BJ (cell line): ENCODE measurements at places on chromosomes 5 and 9. TPM values are rescaled to one million over a fixed set of nuclear protein-coding genes. Genes with fewer than 3 reads are reported as not detected.

DNA sequence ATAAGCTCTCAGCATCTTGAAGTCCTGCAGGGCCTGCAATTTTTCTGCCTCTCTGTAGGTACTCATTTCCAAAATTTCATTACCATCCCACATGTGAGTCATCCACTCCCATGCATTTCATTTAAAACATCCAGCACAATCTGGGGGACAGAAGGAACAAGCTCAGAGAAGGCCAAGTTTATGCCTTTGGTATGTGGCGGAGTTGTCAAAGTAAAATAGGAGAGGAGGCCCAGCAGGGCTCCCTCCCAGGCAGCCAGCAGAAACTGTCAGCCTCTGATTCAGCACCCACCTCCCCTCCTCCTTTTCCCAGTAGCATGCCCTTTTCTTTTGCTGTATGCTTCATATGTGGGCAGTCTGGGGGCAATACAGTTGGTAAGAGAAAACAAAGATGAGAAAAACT is 126.4 kb upstream of the ZNF366 start:
- DNase-seq = peak; percentile 71

- DNase-seq = no peak
Measured at GRCh38 chr9:129007035-129007765, 20.9 kb downstream of the SH3GLB2 start.

- DNase-seq = no peak
Measured at GRCh38 chr5:73862796-73863195, 236.8 kb downstream of the ARHGEF28 start.

Gene SHROOM1
- polyA plus RNA-seq = 6.4 and 8.5 TPM in 2 replicates

Gene NIM1K
- 1.1 and 1.3 TPM in 2 replicates for polyA plus RNA-seq

DNA sequence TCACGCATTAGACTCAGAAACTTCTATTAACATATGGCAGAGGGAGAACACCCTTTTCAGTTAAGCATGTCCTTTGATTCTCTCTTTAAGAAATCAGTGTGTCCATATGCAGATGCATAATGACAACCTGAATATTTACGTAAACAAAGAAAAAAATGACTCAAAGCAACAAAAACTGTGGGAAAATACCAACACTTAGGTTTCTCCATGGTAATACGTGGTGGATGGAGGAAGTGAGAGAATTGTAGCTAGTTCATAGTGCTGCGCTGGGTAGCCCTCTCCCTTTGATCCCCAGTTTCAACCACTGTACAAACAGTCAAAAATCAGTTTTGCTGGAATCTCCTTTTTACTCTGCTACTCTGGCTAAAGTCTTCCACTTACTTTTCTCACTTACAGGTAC is 2.0 kb upstream of the MAP3K1 start:
- no peak for DNase-seq

- DNase-seq = peak; percentile 61
Measured at GRCh38 chr5:87393331-87393730, 19.4 kb downstream of the CCNH start.

GRCh38 chr9:23731353-23731752 is 94.7 kb downstream of the ELAVL2 start:
- DNase-seq = no peak

DNA sequence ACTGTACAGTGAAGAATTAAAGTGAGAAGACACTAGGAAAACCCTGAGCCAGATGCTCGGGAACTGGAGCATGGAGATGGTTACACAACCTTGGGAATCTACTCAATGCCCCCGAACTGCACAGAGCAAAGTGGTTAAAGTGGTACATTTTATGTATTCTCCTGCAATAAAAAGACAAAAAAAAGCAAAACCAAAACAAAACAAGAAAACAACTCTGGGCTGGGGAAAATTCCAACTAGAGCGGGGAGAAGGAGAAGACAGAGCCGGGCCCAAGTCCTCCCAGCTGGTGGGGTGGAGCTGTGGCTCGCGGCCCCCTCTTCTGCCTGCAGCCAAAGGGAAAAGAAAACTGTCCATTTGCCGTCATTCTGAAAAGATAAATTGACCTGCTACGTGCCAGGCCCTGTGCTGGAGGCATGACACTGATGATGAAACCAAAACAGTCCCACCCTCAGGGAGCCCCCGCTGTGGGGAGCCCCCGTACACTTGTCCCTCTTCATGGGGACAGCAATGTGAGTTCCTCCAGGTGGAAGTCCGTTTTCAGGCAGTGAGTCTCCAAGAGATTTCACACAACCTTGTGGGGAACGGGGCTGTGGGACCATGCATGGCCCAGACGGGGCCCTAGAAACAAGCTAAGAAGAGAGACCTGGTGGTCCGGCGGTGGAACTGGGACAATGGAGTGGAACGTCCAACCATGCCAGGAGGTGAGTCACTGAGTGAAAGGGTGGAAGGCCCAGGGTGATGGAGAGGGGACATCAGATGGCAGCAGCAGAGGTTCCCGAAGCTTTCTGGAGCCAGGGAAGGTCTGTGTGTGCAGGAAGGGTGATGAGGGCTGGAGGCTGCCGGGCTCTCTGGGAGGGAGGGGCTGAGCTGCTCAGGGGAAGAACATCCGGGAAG is 114.8 kb upstream of the COL5A1 start:
- DNase-seq = no peak

DNA sequence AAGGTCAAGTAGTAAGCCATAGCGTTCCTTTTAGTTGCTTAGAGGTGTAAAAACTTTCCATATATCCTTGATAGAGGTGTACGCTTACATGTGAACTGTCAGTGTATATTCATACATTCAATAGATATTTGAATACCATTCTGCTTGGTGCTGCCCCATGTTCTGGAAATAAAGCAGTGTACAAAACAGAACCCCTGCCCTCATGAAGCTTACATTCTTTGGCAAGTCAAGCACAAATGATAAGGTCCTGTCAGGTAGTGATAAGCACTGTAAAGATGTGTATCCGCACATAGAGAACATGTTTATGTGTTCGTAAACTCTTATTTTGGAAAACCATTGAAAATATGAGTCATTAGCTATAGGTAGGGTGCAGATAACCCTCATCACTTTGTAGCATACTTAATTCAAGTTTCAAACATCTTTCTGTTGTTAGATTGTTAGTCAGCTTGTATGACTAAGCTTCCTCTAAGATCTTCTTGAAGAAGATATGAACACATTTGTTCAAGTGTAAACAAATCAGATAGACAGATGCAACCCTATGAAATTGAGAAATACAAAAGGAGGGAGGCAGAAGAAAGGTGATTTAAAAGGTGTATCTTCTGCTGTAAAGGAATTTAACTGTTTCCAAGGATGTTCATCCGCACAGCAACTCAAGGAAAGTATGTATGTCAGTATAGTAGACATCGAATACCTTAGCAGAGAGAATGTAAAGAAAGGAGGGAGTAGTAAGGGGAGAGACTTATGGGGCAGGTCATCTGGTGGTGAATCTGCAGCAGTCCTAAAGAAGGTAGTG is 1.6 kb downstream of the GTF3C4 start:
- no peak for DNase-seq

Gene PLAC8L1
- 0.33 TPM in 2 replicates for polyA plus RNA-seq

Gene HK3
- not detected in 2 replicates for polyA plus RNA-seq
